Mesothelial cell of epicardium (in vitro differentiated cells): ENCODE measurements at places on chromosomes 6 and 20.

GRCh38 chr6:32932132-32932868 is 8.5 kb downstream of the HLA-DMB start:
- no peaks in the 10 kb centered on the region for H3K36me3 ChIP-seq
- H3K27ac ChIP-seq, result no peak overlapping the region
- no peak overlapping the region for H3K4me3 ChIP-seq
- H3K4me1 ChIP-seq, result no peaks in the 10 kb centered on the region

DNA sequence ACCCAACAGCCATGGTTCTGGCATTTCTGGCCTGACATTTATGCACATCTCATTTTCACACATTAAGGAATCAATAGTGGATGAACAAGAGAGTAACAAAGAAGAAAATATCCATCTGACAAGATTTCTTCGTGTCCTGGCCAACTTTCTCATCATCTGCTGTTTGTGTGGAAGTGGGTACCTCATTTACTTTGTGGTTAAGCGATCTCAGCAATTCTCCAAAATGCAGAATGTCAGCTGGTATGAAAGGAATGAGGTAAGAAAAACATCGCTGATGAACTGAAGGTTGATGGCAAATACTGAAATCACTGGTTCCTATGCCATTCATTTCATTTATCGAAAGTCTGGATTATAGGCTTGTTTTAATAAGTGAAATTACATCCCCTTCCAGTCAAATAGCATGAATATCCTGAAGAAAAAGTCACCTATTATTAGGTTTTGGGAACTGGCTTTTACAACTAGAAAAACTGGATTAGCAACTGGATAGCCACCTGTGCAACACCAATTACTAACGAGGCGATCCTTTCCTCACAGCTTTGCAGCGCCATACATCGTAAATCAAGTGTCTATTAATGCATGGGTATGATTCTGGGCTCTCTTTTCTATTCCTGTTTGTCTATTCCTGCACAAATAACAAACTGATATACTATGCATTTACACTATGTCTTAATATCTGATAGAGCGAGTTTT is 50.2 kb upstream of the NOP56 start:
- H3K4me3 ChIP-seq, result no peak overlapping the region
- H3K27me3 ChIP-seq, result peaks cover 4% of the 10 kb centered on the region
- H3K27ac ChIP-seq, result no peak overlapping the region
- DNase-seq, result no peak
- peaks cover 1% of the 10 kb centered on the region for H3K36me3 ChIP-seq

DNA sequence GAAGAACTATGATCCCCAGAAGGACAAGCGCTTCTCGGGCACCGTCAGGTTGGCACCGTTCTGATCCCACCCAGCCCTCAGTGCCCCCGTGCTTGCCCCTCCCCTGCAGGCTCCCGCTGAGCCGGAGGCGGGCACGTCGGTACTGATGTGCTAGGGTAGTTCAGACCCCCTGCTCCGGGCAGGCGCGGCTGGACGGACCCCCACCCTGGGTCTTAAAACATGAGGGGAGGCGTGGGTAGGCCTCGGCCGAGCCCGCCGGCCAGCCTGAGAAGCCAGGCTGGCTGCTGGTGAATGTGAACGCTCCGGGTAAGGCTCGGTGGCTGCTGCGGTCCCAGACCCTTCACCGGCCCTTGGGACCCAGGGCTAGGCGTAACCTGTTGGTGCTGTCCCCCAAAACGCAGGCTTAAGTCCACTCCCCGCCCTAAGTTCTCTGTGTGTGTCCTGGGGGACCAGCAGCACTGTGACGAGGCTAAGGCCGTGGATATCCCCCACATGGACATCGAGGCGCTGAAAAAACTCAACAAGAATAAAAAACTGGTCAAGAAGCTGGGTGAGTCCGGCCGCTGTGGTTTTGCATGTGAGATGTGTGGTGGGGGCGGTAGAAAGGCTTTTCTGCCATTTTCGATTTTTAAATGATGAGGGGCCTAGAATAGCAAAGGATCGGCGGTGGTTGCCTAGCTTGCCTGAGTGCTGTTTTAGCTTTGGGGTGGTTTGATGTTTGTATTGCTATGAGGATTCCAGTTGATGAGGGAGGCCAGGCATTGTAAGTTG is 964 bp downstream of the RPL10A start:
- H3K4me1 ChIP-seq, result peaks cover 39% of the 10 kb centered on the region
- H3K36me3 ChIP-seq, result peaks cover 8% of the 10 kb centered on the region
- no peaks in the 10 kb centered on the region for H3K27me3 ChIP-seq
- peak overlapping the region; percentile 97 for H3K4me3 ChIP-seq
- no peak for DNase-seq

GRCh38 chr6:37630281-37630799 is 67.3 kb downstream of the MDGA1 start:
- H3K27ac ChIP-seq, result no peak overlapping the region
- peaks cover 35% of the 10 kb centered on the region for H3K27me3 ChIP-seq
- no peaks in the 10 kb centered on the region for H3K36me3 ChIP-seq
- DNase-seq, result no peak
- H3K4me3 ChIP-seq, result no peak overlapping the region

- no peak for DNase-seq
- peaks cover 15% of the 10 kb centered on the region for H3K27me3 ChIP-seq
- H3K4me3 ChIP-seq, result no peak overlapping the region
- no peaks in the 10 kb centered on the region for H3K36me3 ChIP-seq
- H3K4me1 ChIP-seq, result peaks cover 11% of the 10 kb centered on the region
Measured at GRCh38 chr6:110534731-110535492, 58.5 kb upstream of the SLC22A16 start.

- no peak overlapping the region for H3K27ac ChIP-seq
- no peak overlapping the region for H3K4me3 ChIP-seq
- no peaks in the 10 kb centered on the region for H3K4me1 ChIP-seq
- H3K36me3 ChIP-seq, result no peaks in the 10 kb centered on the region
Measured at GRCh38 chr20:53847139-53847836, 223.1 kb downstream of the BCAS1 start.

GRCh38 chr20:61566691-61567090 is 314.6 kb downstream of the CDH4 start:
- H3K4me3 ChIP-seq, result no peak overlapping the region
- peaks cover 16% of the 10 kb centered on the region for H3K27me3 ChIP-seq
- no peaks in the 10 kb centered on the region for H3K4me1 ChIP-seq

- no peaks in the 10 kb centered on the region for H3K36me3 ChIP-seq
- H3K4me3 ChIP-seq, result no peak overlapping the region
- no peak overlapping the region for H3K27ac ChIP-seq
Measured at GRCh38 chr20:1800777-1801176, 94.4 kb upstream of the SIRPA start.

DNA sequence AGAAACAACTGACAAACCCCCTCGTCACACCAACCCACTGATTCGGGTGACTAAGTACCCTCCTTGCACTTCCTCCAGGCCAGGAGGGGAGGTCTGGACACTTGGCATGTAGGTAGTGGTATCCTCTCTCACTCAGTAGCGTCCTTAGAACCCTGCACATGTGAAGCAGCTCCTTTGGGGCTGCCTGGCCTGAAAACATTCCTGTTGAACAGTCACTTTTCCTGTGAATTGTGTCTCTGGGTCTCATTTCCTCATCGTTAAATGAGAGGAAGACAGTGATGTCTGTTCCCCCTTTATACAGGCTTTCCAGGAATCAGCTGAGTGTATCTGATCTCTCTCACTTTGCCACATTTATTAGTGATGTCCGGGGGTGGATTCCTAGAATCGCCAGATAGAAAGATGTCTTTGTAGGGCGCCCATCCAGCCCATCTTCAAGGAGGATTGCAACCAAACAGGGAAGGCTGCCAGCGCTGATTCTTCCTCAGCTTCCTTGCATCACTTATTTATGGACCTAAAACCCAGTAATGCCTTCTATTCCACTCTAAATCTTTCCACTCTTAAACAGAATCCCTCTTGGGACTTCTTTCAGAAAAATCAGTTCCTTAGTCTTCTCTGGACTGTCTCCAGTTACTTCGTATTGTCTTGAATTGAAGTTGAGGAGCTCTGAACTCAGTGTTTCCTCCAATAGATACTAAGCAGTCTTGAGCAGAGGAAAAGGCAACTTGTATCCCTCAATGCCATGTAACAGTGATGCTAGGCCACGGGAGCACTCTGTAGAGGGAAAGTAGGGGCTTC is 9.4 kb upstream of the POPDC3 start:
- no peaks in the 10 kb centered on the region for H3K27me3 ChIP-seq
- no peak overlapping the region for H3K27ac ChIP-seq
- H3K36me3 ChIP-seq, result no peaks in the 10 kb centered on the region
- DNase-seq, result no peak
- no peak overlapping the region for H3K4me3 ChIP-seq

GRCh38 chr20:16098890-16099639 is 474.2 kb downstream of the KIF16B start:
- H3K4me1 ChIP-seq, result peaks cover 18% of the 10 kb centered on the region
- H3K27ac ChIP-seq, result no peak overlapping the region
- DNase-seq, result no peak
- no peak overlapping the region for H3K4me3 ChIP-seq
- no peaks in the 10 kb centered on the region for H3K27me3 ChIP-seq

DNA sequence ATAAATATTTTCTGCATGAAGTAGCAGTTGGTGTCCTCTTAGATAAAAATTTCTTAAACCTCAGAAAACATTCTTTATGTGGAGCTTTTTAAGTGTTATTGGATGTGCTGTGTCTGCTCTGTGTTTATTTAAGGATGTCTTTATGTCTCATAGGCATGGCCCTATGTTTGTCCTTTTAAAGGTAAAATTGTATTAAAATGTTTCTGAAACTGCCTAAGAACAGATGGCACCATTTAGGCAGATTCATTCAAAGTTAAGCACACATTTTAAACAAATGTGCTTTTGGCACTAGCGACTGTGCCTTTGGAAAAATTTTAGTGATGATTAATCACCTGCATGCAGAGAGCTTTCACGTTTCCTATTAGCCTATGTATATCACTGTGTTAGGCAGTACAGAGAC is 125.2 kb downstream of the KIF6 start:
- H3K27ac ChIP-seq, result no peak overlapping the region
- H3K4me1 ChIP-seq, result no peaks in the 10 kb centered on the region
- peaks cover 6% of the 10 kb centered on the region for H3K27me3 ChIP-seq
- H3K4me3 ChIP-seq, result no peak overlapping the region
- no peak for DNase-seq

GRCh38 chr6:11609324-11610071 is 71.9 kb downstream of the TMEM170B start:
- peaks cover 8% of the 10 kb centered on the region for H3K4me1 ChIP-seq
- no peak overlapping the region for H3K27ac ChIP-seq
- no peak for DNase-seq

DNA sequence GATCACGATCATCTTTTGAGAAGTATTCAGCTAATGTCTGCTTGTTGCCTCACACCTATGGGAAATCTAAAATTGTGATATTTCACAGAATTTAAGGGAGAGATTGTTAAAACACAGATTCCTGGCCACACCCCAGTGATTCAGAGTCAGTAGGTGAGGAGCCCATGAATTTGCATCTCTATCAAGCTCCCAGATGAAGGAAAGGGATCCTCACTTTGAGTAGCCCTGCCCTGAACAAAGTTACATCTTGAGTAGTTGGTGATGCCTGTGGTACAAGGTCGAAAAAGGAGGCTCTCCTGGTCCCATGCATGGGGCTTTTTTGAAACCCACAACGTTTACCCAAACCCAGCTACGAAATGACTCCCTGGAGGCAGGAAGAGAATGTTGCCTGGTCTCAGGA is 79.5 kb downstream of the PAK5 start:
- peaks cover 11% of the 10 kb centered on the region for H3K27me3 ChIP-seq
- H3K27ac ChIP-seq, result no peak overlapping the region
- no peaks in the 10 kb centered on the region for H3K4me1 ChIP-seq

DNA sequence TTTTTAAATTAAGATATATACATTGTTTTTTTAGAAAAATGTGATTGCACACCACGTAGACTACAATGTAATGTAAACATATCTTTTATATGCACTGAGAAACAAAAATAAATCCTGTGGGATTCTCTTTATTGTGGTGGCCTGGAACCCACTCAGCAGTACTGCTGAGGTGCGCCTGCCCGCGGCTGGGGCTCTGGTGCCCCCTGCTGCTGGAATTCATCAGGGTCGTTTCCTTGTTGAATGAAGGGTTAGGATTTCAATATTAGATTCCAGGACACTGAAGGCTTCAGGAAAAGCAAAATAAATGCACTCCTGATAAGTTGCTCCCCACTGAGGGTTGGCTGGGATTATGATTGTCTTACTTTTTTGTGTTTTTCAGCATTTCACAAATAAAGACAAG is 175.8 kb upstream of the GGTLC1 start:
- H3K4me1 ChIP-seq, result peaks cover 4% of the 10 kb centered on the region
- H3K27me3 ChIP-seq, result no peaks in the 10 kb centered on the region
- H3K4me3 ChIP-seq, result no peak overlapping the region
- H3K36me3 ChIP-seq, result no peaks in the 10 kb centered on the region

- H3K4me1 ChIP-seq, result peaks cover 9% of the 10 kb centered on the region
- no peak for DNase-seq
- H3K4me3 ChIP-seq, result no peak overlapping the region
- H3K27ac ChIP-seq, result no peak overlapping the region
- no peaks in the 10 kb centered on the region for H3K27me3 ChIP-seq
Measured at GRCh38 chr6:46412662-46413061, 78.6 kb downstream of the RCAN2 start.

GRCh38 chr6:26022737-26023136 is 60.1 kb downstream of the TRIM38 start:
- H3K27me3 ChIP-seq, result no peaks in the 10 kb centered on the region
- H3K4me3 ChIP-seq, result peak overlapping the region; percentile 95
- no peaks in the 10 kb centered on the region for H3K36me3 ChIP-seq
- H3K4me1 ChIP-seq, result peaks cover 33% of the 10 kb centered on the region
- H3K27ac ChIP-seq, result peak overlapping the region; percentile 100

- no peaks in the 10 kb centered on the region for H3K4me1 ChIP-seq
- no peak overlapping the region for H3K4me3 ChIP-seq
Measured at GRCh38 chr20:37372441-37372840, 26.5 kb downstream of the SRC start.

- H3K27ac ChIP-seq, result peak overlapping the region; percentile 3
- DNase-seq, result no peak
- no peak overlapping the region for H3K4me3 ChIP-seq
- H3K4me1 ChIP-seq, result peaks cover 23% of the 10 kb centered on the region
- H3K27me3 ChIP-seq, result no peaks in the 10 kb centered on the region
- H3K36me3 ChIP-seq, result no peaks in the 10 kb centered on the region
Measured at GRCh38 chr6:57423468-57423867, 106.0 kb downstream of the PRIM2 start.

DNA sequence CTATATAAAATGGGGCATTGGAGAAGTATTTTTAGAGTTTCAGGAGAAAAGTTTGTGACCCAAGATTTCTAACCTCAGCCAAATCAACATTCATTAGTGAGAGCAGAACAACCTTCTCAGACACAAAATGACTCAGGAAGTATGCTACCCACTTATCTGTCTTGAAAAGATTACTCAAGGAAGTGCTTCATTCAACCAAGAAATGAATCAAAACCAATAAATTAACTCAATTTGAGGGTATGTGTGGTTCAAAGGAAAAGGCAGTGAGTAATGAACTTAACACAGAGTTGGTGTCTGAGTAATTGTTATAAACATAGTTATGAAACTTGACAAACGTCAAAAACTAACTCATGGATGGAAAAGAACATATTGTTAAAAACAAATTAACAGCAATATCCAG is 227.6 kb downstream of the HAO1 start:
- no peaks in the 10 kb centered on the region for H3K4me1 ChIP-seq
- H3K27ac ChIP-seq, result no peak overlapping the region
- no peaks in the 10 kb centered on the region for H3K36me3 ChIP-seq
- H3K27me3 ChIP-seq, result no peaks in the 10 kb centered on the region
- H3K4me3 ChIP-seq, result no peak overlapping the region
